Activated T-helper 17 cell treated with anti-CD3 and anti-CD28 coated beads, Interleukin-2, amount 50 U/mL, for 72 hours (primary cell): ENCODE measurements at places on chromosomes 11 and 22. TPM values are rescaled to one million over a fixed set of nuclear protein-coding genes. Genes with fewer than 3 reads are reported as not detected.

Gene MRGPRX3
- total RNA-seq, result not detected

Gene APOA5
- not detected for total RNA-seq

Gene LRRC56
- total RNA-seq, result 4.4 TPM

Gene LARGE2
- 0.80 TPM for total RNA-seq

Gene TMEM121B
- not detected for total RNA-seq

Gene FGF3
- not detected for total RNA-seq

Gene OR10D3
- total RNA-seq, result not detected

Gene PCNX3
- total RNA-seq, result 20.8 TPM

Gene ACAD8
- 22.8 TPM for total RNA-seq

Gene LARGE1
- 0.73 TPM for total RNA-seq

Gene MPZL2
- 21.7 TPM for total RNA-seq

Gene CCDC88B
- total RNA-seq, result 120 TPM

Gene CFL1
- total RNA-seq, result 1,566 TPM

Gene ELMOD1
- not detected for total RNA-seq

Gene TRPC6
- not detected for total RNA-seq

Gene LSP1
- 328 TPM for total RNA-seq

Gene MOGAT2
- total RNA-seq, result not detected

Gene RAG1
- total RNA-seq, result 0.29 TPM

Gene PRAME
- total RNA-seq, result not detected
